ENCODE measurements at places on chromosomes 2 and 18.

- DNase-seq: no peak
Measured at GRCh38 chr2:235630718-235631296, 137.0 kb downstream of the AGAP1 start.

DNA sequence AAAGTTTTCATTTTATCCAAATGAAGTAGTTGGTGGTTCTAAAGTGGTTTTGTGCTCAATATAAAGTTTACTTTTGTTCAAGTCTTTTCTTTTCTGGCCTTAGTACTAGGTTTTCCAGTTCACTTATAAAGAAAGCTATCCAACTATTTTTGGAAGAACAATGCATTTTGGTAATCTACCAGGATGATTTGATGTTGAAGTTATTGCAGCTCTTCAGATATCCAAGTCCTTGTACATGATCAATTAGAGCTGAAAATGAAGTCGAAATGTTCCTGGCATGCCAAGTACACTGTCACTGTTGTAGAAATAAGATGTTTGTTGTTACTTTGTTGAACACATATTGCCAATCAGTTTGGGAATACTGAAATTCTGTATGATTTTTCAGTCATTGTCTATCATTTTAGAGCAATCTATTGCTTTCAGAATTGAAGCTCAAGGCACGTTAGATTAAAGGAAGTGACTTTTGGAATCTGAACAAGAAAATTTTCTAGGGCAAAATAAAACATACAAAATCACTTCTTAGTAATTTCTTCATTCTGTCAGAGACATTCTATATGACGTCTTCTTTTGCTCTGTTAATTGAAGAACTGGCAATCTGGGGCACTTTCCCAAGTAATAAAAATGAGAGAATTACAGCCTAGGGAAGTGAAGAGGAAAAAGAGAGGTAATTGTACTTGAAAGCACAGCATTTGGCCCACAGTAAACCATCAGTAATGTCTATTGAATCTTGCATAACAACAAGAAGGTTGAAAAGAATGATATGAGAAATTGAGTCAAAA lies 232.3 kb downstream of the MREG start:
- DNase-seq: no peak

DNA sequence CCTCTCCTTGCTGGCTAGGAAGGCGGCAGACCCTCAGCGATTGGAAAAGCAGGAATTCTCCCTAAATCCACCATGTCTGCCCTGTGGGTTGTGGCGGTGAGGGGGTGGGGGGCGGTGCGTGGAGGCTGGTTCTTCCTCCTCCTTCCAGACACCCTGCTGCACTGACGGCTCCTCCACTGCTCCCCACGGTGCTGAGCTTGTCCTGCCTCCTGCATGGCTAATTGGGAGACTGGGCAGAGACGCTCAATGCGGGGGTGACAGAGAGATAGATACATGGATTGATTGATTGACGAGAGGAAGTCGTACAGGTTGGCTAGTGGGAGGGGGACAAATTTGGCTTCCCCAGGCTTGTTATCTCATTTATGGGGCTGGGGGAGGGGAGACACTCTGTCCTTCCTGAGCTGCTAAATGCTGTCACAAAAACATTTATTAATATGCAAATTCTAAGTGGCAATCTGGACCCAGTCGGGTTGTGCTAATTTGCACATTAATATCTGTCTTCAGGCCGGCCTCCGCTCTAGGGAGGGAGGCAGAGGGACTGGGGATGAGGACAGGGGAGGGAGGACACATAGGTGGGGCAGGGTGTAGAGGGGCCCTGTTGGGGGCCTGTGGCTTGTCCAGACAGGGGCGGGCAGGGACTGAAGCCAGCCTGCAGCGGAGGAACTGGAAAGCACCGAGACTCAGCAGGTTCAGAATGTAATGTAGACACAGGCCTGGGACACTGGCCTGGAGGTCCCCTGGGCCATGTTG lies 181.6 kb downstream of the CELF4 start:
- DNase-seq: no peak

DNA sequence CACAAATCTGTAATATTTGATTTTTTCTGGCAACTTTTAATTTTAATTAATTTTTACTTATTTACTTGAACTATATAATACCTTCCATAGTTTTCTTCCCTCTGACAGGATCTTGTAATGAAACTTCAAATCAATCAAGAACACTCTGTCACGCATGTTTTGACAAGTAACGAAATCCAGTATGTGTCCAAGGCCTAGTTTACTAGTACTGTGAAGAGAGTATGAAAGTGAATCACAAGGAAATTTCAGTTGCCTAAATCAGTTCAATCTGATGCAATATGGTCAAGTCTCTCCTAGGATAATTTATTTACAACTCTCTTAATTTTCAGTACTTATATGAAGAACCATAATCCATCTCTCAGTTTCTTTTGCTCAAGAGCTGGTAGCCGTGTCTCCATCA lies 1344.6 kb upstream of the ZEB2 start:
- DNase-seq: no peak

GRCh38 chr2:102143450-102143985 lies 972 bp downstream of the IL1R1 start:
- DNase-seq: no peak

GRCh38 chr2:133953524-133953923 lies 300.3 kb upstream of the MGAT5 start:
- no peak for DNase-seq

DNA sequence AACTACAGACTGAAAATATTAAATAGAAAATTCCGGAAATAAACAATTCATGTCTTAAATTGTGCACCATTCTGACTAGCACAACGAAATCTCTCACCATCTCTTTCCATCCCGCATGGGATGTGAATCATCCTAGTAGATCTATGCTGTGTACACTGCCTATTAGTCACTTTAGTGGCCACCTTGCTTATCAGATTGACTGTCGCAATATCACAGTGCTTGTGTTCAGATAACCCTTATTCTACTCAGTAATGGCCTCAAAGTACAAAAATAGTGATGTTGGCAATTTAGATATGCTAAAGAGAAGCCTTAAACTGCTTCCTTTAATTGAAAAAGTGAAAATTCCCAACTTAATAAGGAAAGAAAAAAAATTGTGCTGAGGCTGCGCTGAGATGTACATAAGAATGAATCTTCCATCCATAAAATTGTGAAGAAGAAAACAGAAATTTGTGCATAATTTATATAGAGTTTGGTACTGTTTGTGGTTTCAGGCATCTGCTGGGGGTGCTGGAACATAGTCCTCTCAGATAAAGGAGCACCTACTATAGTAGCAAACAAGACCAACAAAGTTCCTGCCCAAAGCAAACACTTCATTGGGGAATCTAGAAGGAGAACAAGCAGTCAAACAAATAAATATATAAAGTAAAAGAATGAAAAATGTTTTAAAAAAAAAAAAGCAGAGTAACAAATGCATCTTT lies 12.0 kb downstream of the PSMD1 start:
- DNase-seq: no peak

GRCh38 chr18:57953883-57954282 lies 90.1 kb upstream of the NEDD4L start:
- DNase-seq: no peak

- DNase-seq: no peak
Measured at GRCh38 chr2:26612522-26613240, 28.5 kb downstream of the CIB4 start.

- no peak for DNase-seq
Measured at GRCh38 chr2:111716905-111717775, 166.9 kb downstream of the ANAPC1 start.

DNA sequence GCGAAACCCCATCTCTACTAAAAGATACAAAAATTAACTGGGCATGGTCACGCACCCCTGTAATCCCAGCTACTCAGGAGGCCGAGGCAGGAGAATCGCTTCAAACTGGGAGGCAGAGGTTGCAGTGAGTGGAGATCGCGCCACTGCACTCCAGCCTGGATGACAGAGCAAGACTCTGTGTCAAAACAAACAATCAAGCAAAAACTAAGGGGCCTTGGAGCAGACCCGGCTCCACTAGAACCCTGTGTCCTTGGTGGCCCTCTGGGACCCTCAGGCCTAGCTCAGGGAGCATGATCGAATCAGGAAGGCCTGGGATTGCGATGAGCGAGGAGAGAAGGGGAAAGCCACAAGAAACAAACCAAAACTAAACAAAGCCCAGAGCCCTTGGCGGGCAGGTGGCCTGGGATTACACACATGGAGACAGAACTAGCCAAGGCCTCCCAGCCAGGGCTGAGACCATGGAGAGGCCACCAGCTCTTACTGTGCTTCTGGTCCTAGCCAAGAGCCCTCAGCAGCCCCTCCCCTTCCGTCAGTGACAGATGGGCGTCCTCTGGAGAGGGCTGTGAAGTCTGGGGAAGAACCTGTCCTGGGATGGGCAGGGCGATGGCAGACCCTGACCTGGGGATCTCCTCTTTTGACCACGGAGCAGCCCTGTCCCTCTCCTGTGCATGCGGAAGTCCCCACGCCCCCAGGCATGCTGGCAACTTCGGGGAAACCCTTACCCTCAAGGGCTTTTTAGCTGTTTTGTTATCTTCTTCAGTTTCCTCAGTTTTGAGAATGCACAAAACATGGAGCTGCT lies 27.4 kb upstream of the CATIP start:
- DNase-seq: no peak

GRCh38 chr2:190119257-190119656 lies 56.7 kb upstream of the MSTN start:
- peak; percentile 16 for DNase-seq

- DNase-seq: peak; percentile 82
Measured at GRCh38 chr18:76803814-76804213, 18.5 kb upstream of the ZNF236 start.

DNA sequence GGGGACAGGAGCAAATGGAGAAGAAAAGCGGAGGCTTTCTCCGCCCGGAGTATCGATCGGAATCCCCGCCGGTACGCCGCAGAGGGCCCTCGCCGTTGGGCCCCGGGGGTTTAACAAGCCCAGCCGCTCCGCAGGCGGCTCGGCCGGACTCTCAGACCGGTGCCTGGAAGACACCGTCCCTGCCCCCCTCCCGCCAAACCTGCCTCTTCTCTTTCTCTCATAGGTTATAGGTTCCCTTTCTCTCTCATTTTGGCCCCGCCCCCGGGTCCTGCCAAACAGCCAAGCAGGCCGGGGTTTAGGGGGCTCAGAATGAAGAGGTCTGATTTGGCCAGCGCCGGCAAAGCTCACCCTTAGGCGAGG lies 4.4 kb downstream of the ONECUT2 start:
- peak; percentile 3 for DNase-seq

GRCh38 chr2:167986223-167986622 lies 261.2 kb downstream of the STK39 start:
- DNase-seq: no peak

DNA sequence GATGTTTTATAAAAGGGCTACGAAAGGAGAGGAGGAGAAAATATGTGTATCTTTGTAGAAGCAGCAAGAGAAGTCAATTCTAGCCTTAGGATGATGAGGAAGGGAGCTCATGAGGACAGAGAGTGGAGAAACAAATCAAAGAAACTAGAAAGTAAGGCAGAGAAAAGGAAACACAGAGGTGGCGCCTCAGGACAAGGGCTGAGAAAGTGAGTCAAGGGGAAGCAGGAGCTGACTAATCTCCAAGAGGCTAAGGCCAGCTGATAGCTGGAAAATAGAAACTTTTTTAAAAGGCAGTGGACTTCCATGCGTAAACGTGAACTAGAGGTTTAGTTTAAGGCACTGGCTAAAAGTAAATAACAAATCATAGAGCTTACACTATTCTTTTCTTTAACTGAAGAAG lies 173.3 kb downstream of the ANKRD44 start:
- DNase-seq: no peak

DNA sequence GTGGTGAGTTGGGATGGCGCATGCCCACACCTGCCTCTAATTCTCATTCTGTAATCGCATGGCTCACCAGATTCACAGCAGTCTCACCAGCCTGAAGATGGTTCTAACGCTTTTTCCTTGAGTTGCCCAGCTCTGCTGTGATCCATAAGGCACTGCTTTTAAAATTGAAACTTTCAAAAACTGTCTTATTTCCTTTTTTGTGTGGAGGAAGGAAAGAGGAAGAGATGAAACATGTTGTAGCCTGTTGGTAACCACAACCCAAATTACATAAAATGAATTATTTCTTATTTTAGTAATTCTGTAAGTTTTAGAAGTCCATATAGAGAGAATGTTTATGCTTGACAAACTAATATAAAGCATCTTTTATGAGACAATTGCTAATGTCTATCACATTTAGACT lies 165.4 kb downstream of the RBM43 start:
- DNase-seq: no peak

DNA sequence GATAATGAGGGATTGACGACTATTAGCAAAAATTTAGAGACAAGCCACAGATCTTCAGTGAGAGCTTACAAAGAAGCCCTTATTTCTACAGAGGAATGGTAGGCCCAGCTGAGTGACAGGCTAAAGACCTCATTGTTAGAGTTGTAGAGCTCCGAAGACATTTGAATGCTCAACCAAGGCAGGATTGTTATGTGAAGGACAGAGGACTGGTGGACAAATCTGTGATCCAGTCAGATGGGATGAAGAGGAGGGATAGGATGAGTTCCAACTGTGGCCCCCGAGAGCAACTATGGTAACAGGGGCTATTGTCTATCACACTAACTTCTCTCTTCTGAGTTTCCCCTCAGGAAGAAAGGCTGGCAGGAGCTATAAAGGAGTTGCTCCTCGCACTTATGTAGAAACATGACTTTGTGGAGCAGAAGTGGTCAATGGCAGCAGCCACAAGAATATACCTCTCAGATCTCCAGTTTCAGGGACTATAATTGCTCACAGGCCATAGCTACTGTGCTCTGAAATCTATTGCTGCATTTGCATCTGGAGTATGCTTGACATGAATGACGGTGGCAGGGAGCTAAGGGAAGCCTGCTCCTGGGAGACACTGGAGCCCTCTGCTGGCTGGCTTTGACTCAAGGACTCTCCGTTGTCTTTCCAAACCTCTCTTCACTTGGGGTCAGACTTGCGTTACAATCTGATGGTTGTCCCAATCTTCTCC lies 50.3 kb upstream of the GREB1L start:
- DNase-seq: peak; percentile 11

DNA sequence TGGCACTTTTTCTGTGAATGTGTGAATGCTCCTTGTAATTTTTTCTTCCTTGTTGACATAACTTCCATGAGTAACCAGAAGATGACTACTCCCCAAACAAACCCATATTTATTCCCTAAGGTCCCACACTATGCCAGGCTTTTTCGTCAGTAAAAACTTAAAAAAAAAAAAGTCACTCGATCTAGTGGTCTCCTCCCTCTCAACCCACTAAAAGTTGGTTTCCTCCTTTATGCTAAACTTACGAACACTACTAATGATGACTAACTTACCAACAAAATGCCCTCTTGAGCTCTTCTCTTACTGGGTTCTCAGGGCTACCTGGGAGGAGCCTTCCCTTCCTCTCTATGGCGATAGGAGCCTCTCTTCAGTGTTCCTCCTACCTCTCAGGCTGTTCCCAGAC lies 18.2 kb downstream of the ACVR1 start:
- no peak for DNase-seq

DNA sequence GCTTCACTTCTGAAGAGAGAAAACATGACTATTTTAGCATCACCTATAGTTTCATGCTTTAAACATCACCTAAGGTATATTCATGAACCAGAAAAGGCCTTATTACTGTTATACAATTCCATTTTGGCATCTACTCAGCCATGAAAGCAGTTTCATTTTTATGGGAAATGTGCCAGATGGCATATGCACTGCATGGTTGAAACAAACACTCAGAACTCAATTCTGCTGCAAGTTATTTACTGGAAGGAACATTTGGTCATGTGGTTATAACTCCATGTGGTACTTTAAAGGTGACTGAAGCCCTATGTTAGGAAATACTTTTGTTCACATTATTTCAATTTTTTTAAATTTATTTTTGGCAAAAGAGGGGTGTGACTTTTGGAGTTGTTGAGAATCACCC lies 287.5 kb upstream of the CRIM1 start:
- DNase-seq: no peak

GRCh38 chr18:46034230-46034629 lies 37.8 kb downstream of the PSTPIP2 start:
- no peak for DNase-seq
